ENCODE measurements at places on chromosomes 16 and 17.

DNA sequence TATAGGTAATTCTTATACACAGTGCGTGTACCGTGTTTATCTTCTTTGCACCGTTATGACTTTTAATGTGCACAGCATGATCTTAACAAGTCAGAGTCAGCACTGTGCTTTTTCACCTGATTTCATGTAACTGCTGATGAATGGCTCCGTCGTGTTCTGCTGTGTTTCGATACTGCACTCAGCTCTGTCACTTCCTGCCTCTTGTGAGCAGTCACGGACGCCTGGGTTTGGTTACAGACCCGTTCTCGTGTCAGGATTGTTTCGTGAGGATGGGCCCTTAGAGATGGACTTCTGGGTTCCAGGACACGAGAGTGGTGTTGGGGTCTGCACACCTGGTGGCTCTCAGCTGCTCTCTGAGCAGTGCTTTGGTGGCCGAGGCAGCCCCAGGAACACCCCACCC lies 24.6 kb downstream of the TBCD start:
- no peak for DNase-seq

GRCh38 chr17:49739641-49740271 lies 24.2 kb downstream of the FAM117A start:
- peak; percentile 58 for DNase-seq

DNA sequence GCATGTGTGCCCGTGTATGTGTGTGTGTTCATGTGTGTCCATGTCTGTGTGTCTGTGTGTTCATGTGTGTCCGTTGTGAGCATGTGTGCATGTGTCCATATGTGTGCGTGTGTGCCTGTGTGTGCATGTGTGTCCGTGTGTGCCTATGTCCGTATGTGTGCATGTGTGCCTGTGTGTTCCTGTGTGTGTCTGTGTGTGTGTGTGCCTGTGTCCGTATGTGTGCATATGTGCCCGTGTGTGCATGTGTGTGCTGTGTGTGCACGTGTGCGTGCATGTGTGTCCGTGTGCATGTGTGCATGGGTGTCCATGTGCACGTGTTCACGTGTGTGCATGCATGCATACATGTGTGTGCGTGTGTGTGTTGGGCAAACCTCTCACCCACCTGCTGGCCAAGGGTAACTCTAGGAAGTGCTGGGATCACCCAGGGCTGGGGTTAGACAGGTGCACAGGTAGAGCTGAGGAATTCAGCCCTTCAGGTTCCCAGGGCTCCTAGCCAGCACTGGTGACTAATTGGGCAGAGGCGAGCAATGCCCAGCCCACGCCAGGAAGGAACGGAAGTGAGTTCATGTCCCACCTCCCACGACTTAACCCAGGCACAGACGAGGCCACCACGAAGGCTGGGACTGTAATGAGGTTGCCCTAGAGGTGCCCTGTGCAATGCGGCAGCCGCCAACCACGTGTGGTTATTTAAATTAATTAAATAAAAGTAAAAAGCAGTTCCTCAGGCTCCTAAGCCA lies 8.2 kb upstream of the CSNK1D start:
- no peak for DNase-seq

GRCh38 chr16:76931186-76931585 lies 259.8 kb upstream of the MON1B start:
- no peak for DNase-seq

- DNase-seq: no peak
Observed at GRCh38 chr16:6749698-6750097, 582.9 kb upstream of the RBFOX1 start.

- peak; percentile 41 for DNase-seq
Observed at GRCh38 chr16:24516900-24517669, 22.3 kb upstream of the RBBP6 start.

DNA sequence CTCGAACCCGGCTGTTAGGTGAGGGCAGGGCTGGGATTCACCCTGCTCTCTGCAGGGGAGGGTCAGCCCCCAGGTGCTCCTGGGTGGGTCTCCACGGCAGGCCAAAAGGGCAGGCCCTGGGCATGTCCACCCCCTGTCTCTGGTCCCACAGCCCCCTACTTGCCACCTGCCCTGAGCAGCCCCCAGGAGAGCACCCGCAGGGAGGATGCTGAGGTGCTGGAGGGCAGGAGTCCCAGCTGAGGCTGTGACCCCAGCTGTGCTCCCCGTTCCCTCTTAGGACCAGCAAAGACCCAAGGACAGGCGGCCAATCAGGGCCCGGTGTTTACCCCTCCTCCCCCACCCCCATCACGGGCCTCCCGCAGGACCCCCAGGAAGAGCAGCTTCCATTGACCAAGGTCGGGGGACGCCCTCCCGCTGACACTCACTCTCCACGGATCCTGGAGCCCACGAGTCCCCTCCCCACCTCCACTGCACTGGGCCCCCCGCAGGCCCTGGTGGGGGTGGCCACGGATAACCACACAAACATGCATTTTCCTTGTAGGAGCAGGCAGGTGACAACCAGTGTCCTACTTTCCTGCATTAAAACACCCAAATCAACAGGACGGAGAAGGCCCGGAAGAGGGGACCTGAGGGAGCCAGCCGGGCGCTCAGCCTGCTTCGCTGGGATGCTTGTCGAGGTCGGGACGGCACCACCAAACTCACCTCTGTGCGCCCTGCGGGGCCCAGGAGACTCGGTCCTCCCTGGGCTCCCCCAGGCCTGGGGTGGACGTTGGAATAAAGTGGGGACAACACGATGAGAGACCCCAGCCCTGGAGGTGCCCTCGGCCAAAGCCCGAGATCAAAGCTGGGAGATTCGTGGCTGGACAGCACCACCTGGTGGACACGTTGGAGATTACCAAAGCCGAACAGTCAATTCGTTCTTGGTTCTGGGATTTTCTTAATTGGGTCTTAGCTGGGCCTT lies 22.5 kb upstream of the ENPP7 start:
- DNase-seq: peak; percentile 37

GRCh38 chr16:81517629-81518438 lies 73.2 kb downstream of the CMIP start:
- DNase-seq: no peak

DNA sequence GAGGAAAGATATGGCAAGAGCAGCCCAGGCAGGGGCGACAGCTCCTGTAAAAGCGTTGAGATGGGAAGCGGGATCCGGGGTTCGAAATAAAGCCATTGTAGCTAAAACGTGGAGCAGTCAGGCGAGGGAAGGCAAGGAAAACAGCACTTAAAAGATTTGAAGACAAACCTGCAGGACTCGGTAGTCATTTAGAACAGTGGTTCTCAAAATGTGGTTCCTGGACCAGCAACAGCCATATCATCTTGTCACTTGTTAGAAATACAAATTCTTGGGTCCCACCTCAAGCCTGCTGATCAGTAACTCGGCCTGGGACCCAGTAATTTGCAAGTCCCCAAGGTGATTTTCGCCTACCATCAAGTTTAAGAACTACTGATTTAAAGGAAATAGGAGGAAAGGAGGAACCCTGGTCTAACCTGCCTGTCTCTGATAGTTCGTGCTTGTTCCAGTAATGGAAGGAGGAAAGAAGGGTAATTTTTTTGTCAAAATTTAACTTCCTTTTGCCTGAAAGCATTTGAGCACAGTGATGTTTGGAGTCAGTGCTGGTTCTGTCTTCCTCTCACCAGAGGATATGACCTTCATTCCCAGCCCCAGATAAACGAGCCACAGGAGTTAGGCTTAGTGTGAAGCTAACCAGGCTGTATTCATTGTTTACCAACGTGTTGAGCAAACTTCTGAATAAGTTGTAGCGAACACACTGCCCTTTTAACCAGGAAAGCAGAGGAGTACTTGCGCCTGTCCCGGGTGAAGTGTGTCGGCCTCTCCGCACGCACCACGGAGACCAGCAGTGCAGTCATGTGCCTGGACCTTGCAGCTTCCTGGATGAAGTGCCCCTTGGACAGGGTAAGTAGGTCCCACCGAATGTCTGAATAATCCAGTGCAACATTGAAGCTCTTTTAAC lies 1.1 kb downstream of the ORC6 start:
- no peak for DNase-seq

DNA sequence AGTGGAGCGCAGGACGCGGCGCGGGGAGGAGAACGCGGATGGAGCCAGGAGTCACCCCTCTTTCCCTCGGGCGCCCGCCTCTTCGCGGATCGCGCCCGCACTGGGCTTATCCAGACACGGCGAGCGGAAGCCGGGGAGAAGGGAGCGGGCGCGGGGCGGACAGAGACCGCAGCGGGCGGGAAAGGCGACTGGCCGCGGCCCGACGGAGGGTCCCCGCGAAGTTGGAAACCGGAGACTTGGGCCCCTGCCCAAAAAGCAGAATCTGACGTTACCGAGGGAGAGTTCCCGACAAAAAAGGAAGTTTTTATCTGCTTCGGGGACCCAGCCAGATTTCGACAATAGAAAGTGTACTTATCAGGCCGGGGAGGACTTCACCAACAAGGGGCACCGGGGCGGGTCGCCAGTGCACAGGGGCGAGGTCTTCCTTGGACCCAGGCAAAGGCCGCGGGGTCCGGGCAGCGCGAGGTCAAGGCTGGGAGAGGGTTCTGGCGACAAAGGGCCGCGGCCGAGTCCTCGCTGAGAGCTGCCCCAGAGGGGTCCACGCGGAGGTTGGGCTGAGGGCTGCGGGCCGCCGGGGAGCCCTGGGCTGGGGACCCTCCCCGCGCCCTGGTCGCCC lies 519 bp downstream of the ST6GALNAC2 start:
- DNase-seq: no peak

DNA sequence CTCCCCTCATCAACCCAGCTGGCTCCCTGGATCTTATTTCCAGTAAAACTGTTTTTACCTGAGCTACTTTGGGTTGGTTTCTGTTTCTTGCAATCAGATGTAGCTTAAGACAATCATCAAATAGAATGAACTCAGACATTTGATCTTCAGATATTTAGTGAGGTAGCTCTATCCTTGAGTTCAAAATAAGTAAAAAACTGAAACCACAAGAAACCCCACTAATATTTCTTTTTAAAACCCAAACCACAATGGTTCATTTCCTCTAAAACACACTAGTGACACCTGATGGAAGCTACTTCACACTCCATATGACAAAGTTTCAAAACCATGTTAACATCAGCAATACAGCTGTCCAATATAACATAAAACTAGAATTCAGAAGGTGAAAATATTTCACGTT lies 37.8 kb downstream of the CACNG1 start:
- no peak for DNase-seq

GRCh38 chr16:4273858-4274311 lies 1.1 kb upstream of the TFAP4 start:
- no peak for DNase-seq

GRCh38 chr17:19346351-19347255 lies 15.9 kb downstream of the B9D1 start:
- DNase-seq: no peak

GRCh38 chr17:33214996-33215395 lies 78.1 kb downstream of the ASIC2 start:
- DNase-seq: no peak

GRCh38 chr17:81891303-81891552 lies 158 bp downstream of the ALYREF start:
- no peak for DNase-seq

DNA sequence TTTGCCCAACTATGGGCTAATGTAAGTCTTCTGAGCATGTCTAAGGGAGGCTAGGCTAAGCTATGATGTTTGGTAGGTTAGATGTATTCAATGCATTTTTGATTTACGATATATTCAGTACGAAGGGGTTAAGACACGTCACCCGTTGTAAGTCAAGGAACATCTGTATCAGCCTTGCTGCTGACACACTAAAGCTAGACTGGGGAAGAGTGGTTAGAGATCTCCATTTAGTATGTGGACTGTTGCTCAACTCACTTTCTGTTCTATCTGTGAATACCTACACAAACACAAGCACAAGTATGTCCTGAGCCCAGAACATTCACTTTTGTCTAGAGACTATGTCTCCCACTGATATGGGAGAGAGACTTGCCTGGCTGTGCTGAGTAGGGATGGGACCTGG lies 71.5 kb downstream of the VMP1 start:
- no peak for DNase-seq

GRCh38 chr17:43790311-43790940 lies 10.2 kb downstream of the CFAP97D1 start:
- no peak for DNase-seq

- no peak for DNase-seq
Observed at GRCh38 chr17:76892329-76892728, 24.1 kb downstream of the MGAT5B start.

GRCh38 chr17:10139577-10139976 lies 58.8 kb downstream of the GAS7 start:
- no peak for DNase-seq

DNA sequence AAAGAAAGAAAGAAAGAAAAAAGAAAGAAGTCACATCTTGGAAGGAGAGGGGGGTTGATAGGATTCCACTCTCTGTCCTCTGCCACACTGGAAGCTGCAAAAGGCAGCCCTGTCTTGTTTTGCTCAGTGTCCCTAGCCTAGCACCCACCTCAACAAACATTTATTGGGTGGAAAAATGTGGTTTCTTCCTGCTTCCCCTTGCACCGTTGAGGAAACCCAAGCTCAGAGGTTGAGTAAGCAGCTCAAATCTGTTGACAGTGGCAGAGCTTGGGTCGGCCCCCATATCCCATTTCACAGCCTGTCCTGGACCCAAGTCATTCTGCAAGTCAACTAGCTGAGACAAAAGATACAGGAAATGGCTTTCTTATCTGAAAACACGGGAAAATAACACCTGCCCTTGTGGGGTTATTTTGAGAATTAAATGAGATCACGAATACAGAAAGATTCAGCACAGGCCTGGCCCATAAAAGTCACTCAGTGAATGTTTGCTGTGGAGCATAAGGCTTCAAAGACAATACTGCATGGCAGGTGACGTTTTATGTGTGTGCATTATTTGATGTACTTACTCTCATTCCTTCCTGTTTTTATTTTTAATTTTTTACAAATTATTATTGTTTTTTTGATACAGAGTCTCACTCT lies 63.6 kb downstream of the SCNN1B start:
- DNase-seq: no peak

DNA sequence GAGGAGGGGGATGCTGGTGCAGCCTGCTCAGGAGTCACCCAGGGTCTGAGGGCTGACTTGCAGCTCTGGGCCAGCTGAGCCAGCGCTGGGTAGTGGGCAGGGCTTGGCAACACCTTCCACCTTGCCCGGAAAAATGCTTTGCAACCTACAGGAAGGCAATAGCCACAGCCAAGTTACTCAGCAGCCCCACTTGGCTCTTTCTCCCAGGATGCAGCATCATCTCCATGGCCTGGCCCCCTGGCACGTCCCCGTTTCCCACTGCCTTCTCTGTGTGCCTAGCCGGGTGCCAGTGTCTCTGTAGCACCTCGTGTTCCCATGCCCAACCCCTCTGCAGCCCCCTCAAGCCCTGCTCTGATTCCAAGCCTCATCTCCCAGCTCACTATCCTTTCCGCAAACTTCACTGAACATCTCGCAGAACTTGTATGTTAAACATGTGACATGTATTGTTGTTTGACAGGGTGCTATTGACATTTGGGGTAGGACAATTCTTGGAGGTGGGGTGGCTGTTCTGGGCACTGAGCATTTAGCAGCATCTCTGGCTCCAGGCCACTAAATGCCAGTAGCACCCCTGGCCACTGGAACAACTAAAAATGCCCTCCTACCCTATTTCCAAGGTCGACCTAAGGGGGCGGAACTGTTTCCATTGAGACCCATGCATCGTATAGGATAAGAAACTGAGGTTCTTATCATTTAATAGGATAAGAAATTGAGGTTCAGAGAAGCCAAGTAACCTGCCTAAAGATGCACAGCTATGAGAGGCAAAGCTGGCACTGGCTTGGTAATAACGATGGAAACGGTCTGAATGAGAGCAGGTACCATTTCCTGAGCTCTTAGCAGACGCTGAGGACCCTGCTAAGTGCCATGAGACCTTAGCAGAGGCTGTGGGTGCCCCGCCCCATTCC lies 12.2 kb downstream of the DEXI start:
- DNase-seq: no peak

- DNase-seq: peak; percentile 24
Observed at GRCh38 chr17:17119533-17119932, 77.3 kb downstream of the MPRIP start.

GRCh38 chr17:77160091-77160874 lies 19.5 kb downstream of the SEC14L1 start:
- DNase-seq: no peak

All from stimulated activated CD4-positive, alpha-beta T cell treated with anti-CD3 and anti-CD28 coated beads, Interleukin-15, amount 100 ng/mL, for 1 hour (primary cell).